Glutamatergic neuron (in vitro differentiated cells): ENCODE measurements at places on chromosomes 12 and 14.

GRCh38 chr14:81400852-81401251 is 728 bp upstream of the STON2 start:
- no peak for DNase-seq

GRCh38 chr14:35400648-35401421 is 3.7 kb downstream of the NFKBIA start:
- DNase-seq: no peak

GRCh38 chr14:100711493-100711892 is 15.2 kb upstream of the DLK1 start:
- DNase-seq: peak; percentile 62

DNA sequence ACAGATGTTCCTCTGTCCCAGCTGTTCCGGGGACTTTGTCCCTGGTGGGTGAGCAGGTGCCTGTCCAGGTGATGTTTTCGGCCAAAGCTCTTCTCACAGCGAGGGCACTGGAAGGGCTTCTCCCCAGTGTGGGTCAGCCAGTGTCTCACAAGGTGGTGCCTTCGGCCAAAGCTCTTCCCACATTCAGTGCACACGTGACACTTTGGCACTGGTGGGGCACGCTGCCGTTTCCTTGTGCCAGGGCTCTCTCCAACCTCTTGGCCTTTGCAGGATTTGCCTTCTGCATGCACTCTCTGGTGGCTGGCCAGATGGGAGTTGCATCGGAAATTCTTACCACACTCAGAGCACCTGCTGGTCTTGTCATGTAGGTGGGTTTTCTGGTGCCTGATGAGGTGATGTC is 7.7 kb downstream of the ZNF641 start:
- DNase-seq: no peak

DNA sequence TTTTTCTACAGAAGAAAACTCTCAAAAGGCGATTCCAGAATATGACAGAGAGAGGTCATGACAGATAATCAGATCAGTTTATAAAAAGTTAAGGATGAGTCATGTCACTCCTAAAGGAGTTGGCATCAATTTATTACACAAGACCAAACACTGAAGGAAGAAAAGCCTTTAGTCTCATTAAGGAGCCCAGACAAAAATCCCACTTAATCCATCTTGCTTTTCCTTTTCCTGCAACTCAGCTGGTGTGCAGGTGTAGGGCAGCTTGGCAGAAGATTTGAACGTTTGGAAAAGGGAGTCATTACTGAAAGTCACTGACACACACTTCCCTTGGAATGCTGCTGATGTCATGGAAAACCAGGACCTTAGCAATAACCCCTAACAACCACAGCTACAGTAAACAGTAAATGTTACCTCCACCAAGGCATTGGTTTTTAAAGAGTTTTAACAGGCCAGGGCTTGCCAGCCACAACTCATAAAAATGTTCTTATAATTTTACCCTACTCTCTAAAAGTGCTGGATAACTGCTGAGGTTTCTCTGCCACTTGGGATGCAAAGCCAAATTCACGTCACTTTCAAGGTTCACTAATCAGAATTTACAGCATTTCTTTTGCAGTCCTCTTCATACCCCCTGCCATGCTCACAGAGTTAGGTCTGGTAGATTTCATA is 320.6 kb downstream of the RAD51B start:
- no peak for DNase-seq

DNA sequence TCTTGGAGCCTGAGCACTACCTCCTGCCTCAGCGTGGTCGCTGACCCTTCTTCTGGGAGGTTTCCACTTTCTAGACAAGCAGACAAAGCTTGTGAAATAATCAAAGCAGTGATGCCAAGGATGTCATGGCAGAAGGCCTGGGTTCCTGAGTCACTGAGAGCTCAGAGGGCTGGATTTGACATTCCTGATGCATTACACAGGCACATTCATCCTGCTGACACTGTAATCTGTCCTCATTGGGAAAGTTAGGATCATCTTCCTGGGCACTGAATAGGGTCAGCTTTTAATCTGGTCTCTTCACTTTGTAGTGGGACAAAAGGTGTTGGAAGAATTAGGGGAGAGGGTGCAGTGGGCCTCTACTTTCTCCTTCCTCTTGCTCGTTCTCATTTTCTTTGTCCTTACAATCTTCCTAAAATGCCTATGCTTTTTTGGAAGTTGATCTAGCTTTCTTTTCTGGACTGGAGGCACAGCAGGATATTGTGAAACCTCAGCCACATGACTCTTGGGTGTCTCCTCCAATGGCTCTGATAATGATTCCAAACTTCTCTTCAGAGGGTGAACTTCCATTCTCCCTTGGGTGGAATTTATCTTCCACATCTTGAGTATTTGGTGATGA is 29.6 kb downstream of the EEA1 start:
- no peak for DNase-seq
